NCI-H446 (cell line): ENCODE measurements at places on chromosomes 2 and 18.
A peak's percentile ranks its signal among the peaks of the same experiment; 100 is the strongest.

DNA sequence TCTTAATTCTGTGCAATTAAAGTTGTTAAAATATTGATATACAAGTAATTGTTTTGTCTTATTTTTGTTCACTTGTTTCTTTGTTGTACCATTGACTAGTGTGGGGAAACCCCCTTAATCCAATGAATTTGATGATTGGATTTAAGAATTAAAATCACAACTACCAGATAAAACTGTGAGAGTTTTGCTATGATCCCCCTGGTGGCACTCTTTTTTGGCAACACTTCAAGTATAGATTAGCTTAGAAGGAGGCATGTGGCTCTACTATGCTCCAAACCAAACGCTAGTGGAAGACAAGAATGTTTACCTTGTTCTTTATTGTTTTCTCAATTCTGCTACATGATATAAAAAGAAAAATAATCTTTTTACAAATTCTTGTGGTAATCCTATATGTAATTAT, 477.8 kb upstream of the ETAA1 start:
- no peak for DNase-seq

DNA sequence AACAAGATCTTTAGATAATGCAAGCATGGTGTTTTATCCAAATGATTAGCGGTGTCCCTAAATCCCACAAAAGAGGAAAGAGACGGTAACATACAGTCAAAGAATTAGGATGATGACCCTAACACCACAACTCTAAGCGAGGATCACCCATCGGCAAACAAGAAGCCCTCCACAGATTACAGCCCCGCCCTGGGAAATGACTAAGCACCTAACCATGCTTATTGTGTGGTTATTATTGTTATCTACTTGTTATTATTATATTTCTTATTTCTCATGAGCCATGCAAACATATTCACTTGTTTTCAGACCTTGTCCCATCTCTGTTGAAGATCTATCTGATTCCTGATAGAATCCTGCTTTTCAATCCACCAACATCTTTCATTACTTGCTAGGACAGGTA, 651.3 kb downstream of the NYAP2 start:
- no peak for DNase-seq

DNA sequence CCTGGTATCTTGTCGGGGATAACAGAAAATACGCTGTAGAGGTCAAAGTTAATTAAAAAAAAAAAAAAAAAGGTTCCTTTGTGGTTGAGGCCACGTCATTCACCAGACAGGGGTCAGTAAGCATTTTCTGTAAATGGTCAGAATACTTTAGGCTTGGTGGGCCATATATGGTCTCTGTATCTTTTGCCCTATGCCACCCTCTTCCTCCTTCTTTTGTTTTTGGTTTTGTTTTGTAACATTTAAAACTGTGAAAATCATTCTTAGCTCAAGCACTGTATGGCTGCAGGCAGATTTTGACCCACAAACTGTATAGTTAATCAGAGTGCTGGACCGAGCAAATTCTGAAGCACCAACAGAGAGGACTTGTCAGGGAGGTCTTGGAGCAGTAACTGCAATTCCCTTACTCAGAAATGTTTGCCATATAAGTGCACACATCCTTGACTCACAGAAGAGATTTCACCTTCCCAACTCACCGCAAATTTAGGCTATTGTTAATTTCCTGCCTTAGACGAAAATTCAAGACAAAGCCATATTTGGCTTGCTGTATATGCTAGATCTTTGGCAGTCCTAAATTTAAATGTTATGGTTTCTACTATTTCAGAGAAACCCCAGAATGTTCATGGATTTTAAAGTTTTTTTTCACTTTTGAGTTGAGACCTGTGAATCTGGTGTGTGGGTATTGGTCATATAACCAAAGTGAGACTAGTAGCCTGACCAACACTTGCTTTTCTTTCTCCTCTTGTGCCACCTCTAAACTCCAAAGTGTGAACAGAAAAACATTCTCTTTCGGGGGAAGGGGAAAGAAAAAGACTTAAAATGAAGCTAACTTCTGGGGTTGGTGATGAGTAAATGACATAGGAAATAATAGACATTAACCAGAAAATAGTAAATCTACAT, 65.4 kb downstream of the DOCK10 start:
- no peak for DNase-seq

- no peak for DNase-seq
These were observed 77.0 kb downstream of the COX7A2L start for GRCh38 chr2:42284019-42284418.

- DNase-seq, result no peak
These were observed 102.2 kb upstream of the CYP1B1 start for GRCh38 chr2:38178119-38178518.

DNA sequence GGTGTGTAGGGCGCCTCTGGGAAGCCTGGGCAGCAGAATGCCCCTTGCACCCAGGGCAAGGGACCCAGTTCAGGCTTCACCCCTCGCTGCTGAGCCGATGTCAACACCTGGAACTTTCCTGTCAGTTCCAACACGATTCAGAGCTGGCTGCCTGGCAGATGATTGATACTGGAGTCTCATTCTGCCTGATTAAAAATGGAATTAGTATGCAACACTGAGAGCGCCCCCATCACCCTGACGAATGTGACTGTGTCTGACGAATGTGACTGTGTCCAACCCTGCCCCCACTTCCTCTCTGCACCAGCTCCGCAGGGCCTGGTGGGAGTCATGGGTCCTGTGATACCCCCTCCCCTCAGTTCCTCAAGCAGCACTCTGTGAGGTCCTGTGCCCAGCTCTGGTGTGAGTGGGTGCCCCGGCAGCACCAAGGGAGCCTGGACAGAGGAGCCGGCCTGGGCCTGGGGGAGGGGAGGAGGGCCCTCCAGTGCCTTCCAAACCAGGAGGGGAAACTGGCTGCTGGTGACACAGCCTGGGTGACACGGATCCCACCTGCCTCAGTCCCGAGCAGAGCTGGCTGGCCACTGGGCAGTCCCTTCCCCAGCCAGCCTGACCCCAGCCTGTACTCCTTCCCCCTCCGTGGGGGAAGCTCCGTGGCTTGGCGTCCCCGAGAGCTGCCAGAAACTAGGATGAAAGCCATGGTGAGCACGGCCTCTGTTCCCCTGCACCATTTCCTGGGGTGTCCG, 41.4 kb upstream of the ALPP start:
- DNase-seq, result no peak

- DNase-seq, result no peak
These were observed 10.6 kb downstream of the RRM2 start for GRCh38 chr2:10132996-10133647.

DNA sequence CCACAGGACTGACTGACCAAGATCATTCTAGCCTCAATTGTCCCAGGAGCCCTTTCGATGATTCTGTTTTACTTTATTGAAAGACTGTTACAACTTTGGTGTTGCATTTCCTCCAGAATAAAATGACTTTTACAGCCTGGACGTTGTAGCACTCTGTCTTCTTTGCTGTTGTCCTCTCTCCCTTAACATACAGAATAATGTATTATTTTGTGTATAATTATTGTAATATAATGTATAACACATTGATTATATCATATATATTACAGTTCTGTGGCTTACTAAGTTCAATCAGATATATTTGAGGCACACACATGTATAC, 380 bp upstream of the FANCL start:
- DNase-seq, result no peak

DNA sequence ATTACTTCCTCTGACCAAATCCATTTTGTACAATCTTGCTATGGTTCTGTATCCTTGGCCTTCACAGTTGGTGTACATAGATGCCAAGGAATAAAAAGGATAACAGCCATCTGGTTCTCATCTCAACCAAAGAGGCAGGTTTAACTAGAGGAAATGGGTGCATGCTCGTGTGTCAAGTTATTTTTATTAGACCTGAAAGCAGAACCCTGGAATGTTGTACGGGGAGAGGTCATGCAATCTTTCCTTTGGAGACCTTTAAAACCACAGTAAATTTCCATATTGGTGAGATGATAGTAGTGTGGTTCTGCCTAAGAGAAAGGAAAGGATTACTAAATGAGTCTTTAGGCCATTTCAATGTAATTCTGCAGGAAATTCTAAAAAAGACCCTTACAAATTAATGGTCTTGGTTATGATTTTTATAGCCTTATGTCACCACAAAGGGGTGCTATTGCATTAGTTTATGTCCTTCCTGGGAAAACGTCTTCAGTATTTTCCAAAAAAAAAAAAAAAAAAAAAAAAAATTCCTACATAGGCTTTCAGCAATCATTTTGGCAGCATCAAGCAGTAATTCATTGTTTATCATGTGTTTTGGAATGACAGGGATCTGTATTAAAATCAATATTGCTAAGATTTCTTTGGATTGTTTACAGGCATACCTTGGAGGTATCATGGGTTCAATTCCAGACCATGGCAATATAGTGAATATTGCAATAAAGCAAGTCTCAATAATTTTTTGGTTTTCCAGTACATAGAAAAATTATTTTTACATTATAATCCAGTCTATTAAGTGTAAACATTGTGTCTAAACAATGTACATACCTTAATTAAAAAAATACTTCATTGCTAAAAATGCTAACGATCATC, 270.8 kb downstream of the NYAP2 start:
- peak; percentile 64 for DNase-seq

DNA sequence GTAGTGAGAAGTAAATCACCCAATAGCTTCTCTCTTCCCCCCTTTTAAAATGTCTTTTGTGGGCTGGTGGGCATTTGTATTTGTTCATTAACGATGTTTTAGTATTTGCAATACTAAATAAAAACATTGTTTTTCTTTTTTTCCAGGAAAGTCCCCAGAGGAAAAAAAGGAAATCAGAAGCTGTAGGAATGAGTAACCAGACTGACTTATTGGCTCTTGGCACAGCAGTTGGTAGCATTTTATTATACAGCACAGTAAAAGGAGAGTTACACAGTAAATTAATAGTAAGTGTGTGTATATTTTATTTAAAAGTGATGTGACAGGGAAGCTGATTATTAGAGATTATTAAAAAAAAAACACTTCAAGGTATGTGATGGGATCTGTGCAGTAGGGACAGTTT, 7.4 kb downstream of the WDR43 start:
- DNase-seq, result no peak

GRCh38 chr2:86372641-86373502, 35.4 kb upstream of the REEP1 start:
- DNase-seq, result peak; percentile 68

- DNase-seq, result no peak
These were observed 75.2 kb downstream of the LBH start for GRCh38 chr2:30306522-30306921.

DNA sequence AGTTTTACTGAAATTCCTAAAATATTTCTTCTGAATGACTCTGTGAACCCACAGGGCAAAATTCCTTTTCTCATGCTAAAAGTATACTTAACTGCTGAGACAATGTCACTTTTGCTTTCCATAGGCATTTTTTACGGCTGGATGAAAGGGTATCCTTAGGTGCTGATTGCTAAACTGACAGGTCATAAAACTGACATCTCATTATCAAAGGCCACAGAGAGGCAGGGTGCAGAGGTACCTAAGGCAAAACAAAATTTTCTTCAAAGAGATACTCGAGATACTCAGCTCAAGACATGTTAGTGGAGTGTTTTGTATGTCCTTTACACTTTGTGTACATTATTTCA, 62.0 kb upstream of the WDR75 start:
- DNase-seq, result no peak

DNA sequence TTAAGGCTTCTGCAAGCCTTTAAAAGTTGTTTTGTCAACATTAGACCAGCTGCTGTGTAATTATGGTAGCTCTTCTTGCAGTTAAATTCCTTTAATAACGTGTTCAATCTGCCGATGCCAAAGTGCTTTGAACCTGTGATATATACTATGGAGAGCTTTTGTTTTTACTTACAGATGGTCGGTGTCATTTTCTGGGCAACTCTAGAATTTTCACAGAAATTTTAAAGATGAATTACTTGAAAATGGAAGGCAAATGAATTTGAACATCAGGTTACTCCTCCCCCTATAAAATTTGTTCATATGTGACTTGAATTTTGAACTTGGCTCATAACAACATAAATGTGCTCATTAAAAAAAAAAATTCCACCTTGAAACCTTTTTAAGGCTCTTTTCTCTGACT, 23.0 kb downstream of the LYPD6 start:
- no peak for DNase-seq

DNA sequence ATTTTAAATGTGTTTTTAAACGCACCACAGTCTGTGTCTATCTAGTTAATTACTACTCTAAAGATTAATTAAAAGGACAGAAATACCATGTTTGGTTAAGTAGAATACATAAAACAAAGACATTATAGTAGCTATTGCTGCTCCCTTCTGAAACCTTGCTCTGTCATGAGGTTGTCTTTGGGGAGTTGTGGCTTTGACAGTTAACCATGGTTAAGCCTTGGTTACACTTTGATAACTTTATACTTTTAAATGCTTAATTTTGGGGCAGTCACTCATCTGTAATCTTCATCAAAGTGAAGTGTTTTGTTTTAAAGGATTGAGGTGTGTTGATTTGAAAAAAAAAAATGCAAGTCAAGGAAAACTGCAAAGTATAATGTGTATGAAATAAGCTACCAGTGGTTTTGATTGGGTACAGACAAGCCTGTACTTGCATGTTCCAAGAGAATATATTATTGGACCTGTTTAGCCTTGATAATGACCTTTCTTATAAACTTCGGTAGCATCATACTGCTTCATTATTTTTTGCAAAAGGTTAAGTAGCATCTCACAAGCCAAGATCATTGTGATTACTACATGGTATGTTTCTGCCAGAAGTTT, 29.8 kb upstream of the TBR1 start:
- DNase-seq, result no peak

- DNase-seq, result no peak
These were observed 254.1 kb downstream of the PRKCE start for GRCh38 chr2:45905632-45905958.

GRCh38 chr2:59957504-59957903, 596.0 kb downstream of the BCL11A start:
- no peak for DNase-seq

DNA sequence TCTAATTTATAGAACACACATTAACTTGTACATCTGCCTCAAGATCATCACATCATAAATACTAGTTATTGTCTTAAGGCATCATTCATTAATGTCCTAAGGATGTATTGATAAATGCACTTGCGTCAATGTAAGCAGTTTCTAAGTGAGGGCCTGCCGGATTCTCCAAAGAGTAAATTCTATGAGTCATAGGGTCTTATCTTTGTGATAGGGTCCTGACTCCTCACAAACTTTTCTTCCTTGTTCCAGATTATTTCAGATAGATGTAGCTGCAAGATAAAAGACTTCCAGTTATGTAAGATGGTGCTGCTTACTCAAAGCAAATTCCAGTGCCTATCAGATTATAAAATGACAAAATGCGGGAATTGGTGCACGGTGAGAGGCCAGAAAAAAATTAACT, 315.0 kb upstream of the SLC39A10 start:
- DNase-seq, result no peak

DNA sequence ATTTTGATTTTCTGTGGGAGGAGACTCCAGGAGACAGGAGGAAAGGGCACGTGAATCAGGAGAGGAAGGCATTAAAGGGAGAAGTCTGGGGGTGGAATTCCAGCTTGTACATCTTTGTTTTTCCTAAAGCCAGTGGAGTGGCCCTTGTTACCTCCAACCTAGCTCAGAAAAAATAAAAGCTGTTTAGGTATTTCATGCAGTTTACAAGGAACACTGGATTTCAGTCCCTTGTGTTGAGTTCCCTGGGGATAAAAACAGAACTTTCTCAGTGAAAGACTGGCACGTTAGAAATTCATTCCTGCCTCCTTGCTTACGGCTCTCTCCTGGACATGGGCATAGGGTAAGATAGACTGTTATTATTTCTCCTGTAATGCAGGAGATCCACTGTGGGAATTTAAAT, 170.2 kb downstream of the ZEB2 start:
- no peak for DNase-seq

GRCh38 chr2:46690825-46691224, 211.5 kb downstream of the TMEM247 start:
- no peak for DNase-seq

- no peak for DNase-seq
These were observed 229.3 kb upstream of the PXDN start for GRCh38 chr2:1973636-1974035.

GRCh38 chr2:9373047-9373446, 50.3 kb downstream of the ITGB1BP1 start:
- no peak for DNase-seq
